ENCODE measurements at places on chromosomes 5 and 9.

GRCh38 chr5:144774197-144774596 is 603.5 kb downstream of the KCTD16 start:
- no peak for DNase-seq

DNA sequence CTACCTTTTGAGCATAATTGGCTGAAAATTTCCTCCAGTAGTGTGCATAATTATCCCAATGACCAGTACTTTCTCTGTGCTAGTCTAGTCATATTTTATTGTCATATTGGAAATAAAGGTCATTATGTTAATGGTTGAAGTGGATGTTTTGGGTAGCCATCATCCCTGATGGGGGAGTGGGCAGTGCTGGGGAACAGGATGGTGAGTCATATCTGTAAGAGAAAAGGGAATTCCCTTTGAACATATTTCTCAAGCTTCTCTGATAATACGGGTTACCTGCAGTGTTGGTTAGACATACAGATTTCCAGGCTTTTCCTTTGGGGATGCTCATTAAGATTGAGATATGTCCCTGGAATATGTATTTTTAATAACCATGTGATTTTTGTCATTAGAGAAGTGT is 33.3 kb upstream of the SPATA31D4 start:
- no peak for DNase-seq

DNA sequence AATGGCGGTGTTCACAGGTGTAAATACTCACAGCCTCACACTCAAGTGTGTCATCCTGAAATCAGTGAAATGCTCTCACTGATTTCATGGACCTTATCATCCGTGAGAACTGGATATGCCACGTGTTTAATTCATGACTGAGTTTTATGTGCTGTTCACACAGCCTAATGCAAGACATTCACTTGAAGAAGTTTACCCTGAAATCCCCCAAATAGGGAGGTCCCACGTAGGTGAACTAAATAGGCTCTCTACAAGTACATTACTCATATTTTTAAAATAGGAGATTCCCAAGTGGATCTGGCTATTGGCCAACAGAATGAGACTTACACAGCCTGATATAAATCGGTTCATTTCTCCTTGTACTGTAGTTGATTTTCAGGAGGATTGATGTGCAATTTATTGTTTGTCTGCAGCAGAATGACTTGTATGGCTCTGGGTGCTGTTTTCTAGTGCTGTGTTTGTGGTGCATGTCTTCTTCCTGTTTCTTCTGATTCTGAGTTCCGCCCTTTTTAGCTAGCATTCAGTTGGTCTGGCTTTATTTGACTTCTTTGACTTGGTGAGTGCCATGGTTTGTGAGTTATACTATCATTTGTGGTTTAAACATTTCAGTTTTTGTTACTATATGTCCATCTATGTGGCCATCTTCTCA is 25.1 kb downstream of the TRIO start:
- DNase-seq = no peak

DNA sequence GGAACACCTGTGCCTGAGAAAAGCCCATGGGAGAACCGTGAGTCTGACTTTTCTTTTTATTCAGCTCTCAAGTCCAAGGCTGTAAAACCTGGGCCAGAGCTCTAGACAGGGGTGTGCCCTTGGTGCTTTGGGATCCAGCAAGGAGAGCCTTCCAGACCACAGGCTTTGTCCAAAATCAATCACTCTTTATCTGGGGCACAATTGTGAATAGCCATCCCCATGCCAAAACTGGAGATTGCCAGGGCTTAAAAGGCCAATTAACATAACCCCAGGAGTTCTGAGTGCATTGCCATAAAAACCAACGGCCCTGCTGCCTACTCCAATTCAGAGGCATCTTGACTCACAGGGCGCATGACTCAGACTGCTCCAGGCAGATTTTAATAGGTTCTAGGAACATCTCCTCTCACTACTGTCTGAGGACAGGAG is 391.8 kb downstream of the ARHGEF28 start:
- DNase-seq = no peak

GRCh38 chr5:77568082-77568481 is 70.4 kb downstream of the OTP start:
- no peak for DNase-seq

DNA sequence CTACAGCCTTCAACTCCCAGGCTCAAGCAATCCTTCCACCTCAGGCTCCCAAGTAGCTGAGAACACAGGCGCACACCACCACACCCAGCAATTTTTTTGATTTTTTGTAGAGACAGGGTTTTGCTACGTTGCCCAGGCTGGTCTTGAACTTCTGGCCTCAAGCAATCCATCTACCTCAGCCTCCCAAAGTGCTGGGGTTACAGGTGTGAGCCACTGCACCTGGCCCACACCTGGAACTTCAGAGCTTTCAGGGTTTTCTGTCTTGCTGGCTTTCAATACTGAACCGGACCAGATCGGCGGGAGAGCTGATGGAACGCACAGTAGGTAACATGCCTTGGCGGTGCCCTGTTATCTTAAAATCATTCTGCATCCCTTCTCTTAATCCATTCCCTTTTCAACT is 30.8 kb downstream of the IPPK start:
- DNase-seq = no peak

GRCh38 chr9:91776409-91777291 is 173.4 kb downstream of the ROR2 start:
- no peak for DNase-seq

- DNase-seq = no peak
Observed at GRCh38 chr9:15416880-15417279, 5.8 kb upstream of the SNAPC3 start.

DNA sequence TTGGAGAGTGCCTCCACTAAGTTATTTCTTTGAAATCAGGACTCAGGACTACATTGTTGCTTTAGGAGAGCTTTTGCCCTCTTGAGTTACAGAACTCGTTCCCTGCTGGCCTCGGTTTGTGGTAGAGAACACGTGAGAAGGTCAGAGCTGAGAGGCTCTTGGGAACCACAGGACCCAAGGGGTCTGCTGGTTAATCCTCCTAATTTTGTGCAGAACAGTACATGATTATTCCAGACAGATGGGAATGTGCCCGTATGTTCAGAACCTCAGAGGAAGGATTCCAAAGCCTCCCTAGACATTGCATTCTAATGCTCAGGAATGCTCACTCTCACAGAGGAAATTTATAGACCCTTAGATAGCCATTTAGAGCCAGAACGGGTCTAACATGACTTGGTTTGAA is 25.2 kb upstream of the BASP1 start:
- no peak for DNase-seq

DNA sequence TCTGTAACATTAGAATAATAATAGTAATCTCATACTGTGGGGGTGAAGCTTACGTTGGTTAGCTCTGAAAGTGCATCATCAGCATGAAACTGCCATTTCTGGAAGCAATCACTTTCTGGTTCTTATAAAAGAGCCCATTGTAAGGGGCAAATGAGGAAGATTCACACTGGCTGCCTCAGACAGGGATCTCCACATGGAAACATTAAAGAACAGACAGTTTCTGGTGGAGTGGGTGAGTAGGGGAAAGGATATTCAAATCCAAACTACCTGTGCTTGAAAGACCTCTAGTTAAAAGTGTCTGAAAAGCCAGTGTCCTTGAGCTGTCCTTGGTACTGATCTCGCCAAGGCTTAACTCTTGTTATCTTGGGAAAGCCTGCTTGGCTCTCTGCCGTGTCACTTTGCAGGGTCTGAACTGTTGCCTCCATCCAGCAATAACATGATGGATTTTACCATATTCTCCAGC is 19.1 kb upstream of the SLC31A2 start:
- DNase-seq = no peak

- DNase-seq = no peak
Observed at GRCh38 chr9:28190981-28191380, 617.7 kb upstream of the C9orf72 start.

DNA sequence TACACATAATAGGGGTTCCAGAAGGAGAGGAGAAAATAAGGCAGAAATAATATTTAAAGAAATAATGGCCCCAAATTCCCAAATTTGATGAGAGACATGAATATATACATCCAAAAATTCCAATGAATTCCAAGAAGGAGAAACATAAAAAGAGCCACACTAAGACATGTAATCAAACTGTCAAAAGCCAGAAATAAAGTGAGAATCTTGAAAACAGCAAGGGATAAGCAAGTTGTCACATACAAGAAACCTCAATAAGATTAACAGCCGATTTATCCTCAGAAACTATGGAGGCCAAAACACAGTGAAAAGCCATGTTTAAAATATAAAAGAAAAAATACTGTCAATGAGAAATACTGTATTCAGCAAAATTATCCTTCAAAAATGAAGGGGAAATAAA is 14.5 kb downstream of the CATSPER3 start:
- DNase-seq = no peak

DNA sequence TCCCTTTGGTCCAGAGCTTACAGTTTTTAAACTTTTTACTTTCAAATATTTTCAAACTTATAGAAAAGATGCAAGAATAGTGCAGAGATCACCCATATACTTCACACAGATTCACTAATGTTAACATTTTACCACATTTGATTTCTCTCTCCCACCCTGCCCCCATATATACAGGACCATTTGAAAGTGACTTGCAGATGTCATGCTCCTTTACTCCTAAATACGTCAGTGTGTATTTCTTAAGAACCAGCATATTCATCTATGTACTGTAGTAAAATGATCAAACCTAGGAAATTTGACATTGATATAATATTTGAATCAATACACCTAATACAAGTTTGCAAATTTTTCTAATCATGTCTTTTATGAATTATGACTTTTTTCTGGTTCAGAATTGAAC is 100.4 kb upstream of the CHD1 start:
- no peak for DNase-seq

DNA sequence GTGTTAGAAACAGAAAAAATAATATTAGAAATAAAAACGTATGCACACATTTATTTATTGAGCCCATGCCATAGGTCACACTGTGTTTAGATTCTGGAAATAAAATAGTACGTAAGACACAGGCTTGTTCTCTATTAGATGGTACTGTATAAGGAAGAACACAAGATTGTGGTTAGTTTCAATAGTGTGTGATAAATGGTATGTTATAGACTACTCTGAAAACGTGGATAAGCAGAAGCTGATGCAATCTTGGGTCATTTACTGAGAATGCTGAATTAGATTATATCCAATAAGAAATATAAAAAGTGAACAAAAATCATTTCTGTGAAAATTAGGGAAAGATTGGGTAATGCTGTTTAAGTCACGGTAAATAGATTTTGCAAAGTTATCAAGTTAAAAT is 1456.4 kb upstream of the ACO1 start:
- DNase-seq = no peak
